ENCODE measurements at places on chromosomes 11 and 22.

- no peak for DNase-seq
These were observed 727.4 kb downstream of the ETS1 start for GRCh38 chr11:127859941-127860354.

- no peak for DNase-seq
These were observed 187.0 kb upstream of the ISX start for GRCh38 chr22:34879001-34879400.

GRCh38 chr11:46319074-46319453 is 28.2 kb upstream of the DGKZ start:
- no peak for DNase-seq

- peak; percentile 65 for DNase-seq
These were observed 28.5 kb upstream of the ALKBH3 start for GRCh38 chr11:43852057-43852636.

DNA sequence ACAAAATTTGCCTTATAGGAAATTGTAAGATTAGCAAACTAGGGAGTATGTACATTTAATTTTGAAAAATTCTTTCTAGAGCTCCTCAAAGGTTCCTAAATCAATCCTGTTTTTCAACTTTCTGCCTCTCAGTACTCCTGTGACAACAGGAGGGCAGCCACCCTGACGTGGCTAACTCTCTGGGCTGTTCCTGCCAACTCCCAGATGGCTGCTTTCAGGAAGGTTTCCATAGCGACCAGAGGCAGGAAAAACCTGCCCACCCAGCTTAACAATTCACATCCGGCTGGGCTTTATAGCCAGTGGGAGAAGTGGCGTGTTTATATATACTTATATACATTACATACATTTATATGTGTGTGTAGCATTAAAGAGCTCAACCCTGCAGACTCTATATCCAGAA is 26.5 kb downstream of the SGSM3 start:
- no peak for DNase-seq

GRCh38 chr11:23919455-23919854 is 577.4 kb upstream of the LUZP2 start:
- DNase-seq: no peak

- no peak for DNase-seq
These were observed 116.2 kb downstream of the ZBTB16 start for GRCh38 chr11:114175706-114176105.

DNA sequence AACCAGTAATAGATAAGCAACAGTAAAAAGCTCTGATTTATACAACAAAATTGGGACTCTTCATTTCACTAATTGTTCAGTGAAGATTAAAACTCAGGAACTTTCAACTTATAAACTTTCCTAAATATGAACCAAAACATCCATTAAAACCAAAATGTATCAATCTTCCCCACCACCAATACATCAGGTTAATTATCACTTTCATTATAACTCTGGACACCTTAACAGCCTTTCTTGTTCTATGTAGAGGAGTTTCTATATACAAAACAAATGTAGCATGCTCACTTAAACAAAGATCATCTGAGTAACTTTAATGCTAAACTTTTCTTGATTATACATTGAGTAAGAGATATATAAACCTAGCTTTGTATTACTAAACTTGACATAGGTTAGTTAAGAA is 74.7 kb downstream of the ST14 start:
- no peak for DNase-seq

GRCh38 chr22:35230417-35230816 is 26.9 kb upstream of the HMGXB4 start:
- no peak for DNase-seq

DNA sequence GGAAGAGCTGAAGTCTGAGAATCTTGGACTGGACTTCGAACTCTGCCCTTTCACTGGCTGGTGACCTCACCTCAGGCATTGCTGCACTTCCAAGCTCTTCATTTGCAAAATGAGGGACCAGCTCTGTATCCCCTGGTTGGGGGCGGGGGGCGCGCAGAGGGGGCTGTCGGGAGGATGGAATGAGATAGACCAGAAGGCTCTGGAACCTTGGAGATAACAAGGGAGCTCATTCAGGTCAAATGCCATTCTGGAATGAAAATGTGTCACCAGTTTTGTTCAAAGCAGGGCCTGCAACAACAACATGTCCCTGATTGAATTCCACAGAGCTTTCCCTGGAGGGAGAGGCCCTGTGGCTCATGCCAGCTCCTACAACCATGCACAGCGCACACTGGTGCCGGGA is 370.5 kb downstream of the MN1 start:
- no peak for DNase-seq

GRCh38 chr11:127616158-127616557 is 615.6 kb upstream of the KIRREL3 start:
- DNase-seq: no peak

- DNase-seq: no peak
These were observed 586.3 kb upstream of the RAG2 start for GRCh38 chr11:37184326-37184725.

- no peak for DNase-seq
These were observed 12.9 kb upstream of the FAT3 start for GRCh38 chr11:92211576-92212167.

DNA sequence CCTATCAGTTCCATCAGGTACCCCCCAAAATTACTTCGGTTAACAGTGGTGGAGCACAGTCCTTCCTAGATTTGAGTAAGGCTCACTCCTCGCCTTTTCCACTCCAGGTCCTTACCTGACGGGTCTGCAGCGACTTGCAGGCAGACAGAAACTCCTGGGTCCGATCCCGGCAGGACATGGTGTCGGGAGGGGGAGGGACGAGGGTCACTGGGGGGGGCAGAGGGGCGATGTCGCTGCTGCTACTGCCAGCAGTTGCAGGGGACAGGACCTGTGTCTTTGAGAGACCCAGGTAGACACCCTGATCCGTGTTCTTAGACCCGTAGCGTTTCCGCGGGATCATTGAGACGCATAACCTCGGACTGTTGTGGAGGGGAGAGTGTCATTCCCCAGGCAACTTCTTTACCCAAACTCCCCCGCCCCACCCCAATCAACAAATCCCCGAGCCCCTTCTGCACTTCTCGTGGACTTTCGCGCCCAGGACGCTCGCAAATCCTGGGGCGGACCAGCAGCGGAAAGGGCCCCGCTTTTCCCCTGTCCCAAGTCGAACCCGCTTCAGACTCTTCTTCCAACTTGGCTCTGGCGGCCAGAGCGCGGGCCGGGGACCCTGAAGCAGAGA is 839 bp downstream of the STX5 start:
- DNase-seq: no peak

DNA sequence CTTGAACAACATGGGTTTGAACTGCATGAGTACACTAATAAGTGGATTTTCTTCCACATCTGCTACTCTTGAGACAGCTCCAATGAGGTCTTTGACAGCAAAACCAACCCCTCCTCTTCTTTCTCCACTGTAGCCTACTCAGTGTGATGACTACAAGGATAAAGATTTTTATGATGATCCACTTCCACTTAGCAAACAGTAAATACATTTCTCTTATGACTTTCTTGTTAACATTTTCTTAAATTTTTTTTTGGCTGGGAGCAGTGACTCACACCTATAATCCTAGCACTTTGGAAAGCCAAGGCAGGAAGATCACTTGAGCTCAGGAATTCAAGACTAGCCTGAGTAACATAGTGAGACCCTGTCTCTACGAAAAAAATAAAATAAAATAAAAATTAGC is 9.9 kb upstream of the EIF4G2 start:
- DNase-seq: no peak

DNA sequence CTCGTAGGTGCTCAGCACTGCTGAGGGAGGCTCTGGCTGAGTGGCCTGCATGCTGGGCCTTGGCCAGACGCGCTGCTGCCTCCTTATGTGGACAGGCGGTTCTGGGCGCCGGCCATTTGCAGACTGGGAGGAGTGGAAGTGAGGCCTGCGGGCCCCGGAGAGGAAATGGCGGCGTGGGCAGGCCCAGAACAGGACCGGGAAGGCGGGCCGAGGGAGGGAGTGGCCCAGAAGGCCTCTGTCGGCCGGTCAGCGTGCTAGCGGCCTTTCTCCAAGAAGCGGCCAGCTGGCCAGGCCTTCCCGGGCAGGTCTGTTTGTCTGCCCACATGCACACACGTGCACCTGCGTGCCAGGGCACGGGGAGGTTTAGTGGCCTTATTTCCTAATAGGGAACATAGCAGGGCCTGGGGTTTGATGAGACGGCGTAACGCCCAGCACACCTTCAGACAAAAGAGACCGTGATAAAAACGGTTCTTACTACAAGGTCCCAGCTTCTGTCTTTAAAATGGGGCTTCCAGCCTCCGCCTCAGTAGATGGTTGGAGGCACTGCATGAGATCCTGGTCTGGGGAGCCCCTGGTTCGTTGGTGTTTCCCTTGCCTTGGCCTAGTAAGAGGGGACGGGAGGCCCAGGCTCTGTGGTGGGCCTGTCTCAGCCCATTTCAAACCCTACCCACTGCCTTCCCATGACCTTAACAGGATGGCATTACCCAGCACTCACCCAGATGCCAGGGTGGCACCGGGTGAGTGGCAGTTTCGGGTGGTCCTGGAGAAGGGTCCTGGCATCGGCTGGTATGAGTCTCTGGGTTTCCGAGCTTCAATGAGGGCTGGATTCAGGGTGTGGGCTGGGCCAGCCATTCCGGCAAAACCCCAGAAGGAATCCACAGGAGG is 65.1 kb upstream of the PPARA start:
- DNase-seq: no peak
